ENCODE measurements at places on chromosomes 7 and 10.

GRCh38 chr7:30649717-30650420 is 32.4 kb downstream of the CRHR2 start:
- no peak for DNase-seq

DNA sequence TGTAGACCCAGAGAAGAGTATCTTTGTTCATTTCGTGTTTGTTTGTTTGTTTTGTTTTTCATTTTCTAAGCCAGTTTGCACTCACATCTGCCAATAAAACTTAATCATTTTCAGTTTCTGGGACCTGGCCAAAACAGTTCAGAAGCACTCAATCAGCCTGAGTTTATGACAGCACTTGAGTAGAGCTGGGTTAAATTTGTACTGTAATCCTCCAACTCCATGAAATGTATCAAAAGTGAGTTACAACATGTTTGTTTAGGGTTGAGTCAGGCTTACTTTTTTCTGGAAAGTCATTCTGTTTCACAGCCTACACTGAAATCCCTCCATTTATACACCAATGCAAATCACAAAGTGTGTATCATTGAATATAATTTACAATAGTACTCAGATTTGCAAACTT is 91.9 kb downstream of the ZWINT start:
- no peak for DNase-seq

DNA sequence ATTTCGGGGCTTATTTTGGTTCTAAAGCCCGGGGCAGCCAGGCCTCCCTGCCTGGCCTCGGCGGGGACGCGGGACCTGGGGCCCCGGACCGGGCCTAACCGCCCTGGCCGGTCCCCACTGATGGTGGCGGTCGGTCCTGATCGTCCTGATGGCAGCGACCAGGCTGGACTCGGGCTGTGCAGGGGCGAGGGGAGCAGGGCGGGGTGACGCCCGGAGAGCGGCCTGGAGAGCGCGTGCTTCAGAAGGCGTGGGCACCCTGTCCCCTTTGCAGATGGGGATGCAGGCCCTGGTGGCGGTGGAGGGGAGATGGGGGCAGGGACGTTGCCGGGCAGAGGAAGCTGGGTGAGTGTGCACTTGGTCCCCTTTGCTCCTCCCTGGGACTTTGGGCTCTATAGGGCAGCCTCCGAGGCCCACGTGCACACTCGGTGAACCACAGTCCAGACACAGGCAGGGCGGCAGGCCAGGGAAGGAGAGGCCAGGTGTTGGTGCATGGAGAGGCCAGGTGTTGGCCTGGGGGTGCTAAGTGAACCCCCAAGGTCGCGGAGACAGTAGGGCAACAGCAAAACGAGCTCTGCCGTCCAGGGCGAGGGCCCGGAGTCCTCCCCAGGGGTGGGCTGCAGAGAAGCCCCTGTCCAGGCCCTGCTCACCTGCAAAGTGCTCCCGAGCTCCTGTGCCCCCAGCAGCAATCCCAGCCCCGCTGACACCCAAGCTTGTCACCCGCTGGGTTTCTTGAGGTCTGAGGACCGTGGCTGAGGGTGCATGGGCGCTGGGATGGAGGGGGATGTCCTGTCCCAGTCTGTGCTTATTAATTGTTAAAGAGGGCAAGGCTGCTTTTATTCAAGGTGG is 42.4 kb upstream of the FAM20C start:
- no peak for DNase-seq

GRCh38 chr7:51590746-51591145 is 274.1 kb upstream of the COBL start:
- no peak for DNase-seq

DNA sequence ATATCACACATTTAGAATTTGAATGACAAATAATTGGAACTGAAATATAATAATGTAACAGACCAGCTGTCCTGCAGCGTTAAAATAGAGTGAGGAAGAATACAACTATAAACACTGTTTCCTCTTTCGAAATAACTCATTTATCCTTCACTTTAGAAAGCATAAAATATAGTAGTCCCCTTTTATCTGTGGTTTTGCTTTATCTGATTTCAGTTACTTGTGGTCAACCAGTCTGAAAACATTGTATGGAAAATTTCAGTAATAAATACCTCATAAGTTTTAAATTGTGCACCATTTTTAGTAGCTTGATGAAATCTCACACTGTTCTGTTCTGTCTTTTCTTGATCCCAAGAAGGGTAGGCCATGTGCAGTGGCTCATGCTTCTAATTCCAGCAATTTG is 31.7 kb downstream of the POLR1F start:
- DNase-seq: peak; percentile 71

DNA sequence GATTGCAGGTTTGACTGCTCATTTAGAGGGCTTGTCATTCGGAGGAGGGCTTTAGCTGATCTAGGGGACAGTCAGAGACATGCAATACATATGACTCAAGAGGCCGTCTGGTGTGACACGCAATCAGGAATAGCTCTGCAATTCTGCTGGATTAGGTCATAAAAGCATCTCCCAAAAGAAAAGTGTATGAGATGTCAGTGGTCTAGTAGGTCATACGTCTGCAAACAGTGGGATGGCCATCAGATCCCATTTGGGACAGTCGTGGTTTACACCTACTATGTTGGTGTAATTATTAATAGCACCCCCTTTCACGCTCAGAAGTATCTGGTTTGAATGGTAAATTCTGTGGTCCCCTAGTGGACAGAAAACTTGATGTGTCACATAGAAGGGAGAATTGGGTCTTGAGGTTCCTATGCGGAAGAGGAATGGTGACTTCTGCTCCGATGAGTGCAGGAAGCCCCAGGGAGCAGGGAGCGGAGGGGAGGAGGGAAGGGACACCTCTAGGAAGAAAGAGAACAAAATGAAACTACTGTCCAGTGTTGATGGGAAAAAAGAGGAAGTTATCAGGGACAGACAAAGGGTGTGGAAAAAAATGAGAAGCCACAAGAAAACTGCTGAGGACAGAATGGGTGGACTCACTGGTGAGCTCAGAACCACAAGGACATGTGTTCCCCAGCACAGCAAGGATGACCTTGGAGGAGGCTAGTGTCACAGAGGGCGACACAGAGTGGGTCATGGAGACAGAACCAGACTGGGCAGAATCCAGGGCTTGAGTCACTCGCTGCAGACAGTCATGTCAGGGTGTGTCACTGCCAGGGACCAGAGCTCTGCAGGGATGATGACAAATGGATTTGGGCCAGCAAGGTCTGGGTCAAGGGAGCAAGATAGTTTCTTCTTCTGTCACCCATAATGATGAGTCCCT is 59.9 kb downstream of the MAP3K8 start:
- peak; percentile 54 for DNase-seq

- DNase-seq: no peak
Measured at GRCh38 chr10:63899673-63900300, 378.6 kb downstream of the REEP3 start.

DNA sequence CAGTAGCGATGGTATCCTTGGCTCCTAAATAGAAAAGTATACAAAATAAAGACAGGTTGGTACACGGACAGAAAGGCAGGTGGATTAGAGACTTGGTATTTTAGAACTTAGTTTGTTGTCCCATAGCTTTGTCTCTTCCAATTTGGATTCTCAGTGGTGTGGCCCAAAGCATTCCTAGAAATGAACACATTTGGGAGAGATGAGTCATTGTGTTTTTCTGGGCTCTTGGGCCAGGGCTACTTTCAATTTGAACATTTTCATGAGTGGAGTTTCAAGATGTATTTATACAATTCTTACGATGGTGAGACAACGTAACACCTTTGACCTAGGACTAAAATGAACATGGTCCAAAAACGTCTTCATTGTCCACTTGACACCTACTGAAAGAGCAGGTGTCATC is 225.1 kb upstream of the YAE1 start:
- no peak for DNase-seq

DNA sequence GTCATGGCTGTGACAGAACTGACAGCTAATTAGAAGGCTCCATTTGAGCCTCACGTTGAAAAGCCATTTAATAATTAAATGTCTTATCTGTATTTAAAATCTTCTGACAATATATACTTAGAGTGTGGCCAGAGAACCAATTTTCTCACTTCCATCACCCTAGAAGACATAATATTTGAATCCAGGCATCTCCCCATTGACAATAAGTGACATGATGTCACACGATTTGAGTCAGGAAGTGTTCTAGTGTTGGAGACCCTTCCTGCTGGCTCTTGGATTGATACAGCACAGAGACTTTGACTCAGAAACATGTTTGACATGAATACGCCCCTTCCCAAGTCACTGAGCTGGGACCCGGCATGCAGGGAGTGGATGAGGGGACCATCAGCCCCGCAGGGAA is 85.9 kb downstream of the SLIT1 start:
- no peak for DNase-seq

DNA sequence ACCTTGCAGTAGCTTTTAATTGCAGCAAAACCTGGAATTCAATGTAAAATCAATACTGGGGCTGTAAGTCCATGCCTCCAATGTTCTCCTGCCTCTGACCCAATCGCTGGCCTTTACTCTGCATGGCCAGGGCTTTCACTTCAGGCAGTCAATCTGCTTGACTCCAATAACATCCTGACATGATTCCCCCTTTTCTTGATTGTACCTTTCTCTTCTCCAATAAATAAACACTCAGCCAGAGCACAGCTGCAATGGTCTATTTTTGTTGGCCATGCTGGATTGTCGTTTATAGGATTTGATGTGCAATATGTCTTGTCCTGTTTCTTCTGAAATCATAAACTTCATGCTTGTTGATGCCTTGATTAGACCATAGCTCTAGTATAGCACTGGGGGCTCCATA is 97.8 kb upstream of the COL1A2 start:
- no peak for DNase-seq
